ENCODE measurements at places on chromosomes 2 and 18. TPM values are rescaled to one million over a fixed set of nuclear protein-coding genes. Genes with fewer than 3 reads are reported as not detected.

GRCh38 chr2:53202063-53202462 lies 565.5 kb upstream of the CHAC2 start:
- DNase-seq = peak; percentile 20

GRCh38 chr2:105272176-105272575 lies 30.6 kb downstream of the GPR45 start:
- no peak for DNase-seq

DNA sequence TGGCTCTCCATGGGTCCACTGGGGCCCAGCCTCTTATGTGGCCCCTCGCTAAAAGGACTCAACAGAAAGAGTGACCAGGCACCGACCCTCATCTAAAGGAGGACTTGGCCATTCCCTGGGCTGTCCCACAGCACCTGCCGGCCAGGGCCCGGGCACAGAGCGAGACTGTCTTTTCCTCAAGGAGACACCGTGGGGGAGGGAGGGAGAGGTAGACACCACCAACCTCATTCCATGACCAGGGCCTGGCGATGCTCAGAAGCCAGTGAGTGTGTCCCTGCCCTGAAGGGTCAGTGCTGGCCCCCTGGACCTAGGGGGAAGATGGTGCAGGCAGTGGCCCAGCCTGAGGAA lies 39.8 kb upstream of the ALPP start:
- no peak for DNase-seq

DNA sequence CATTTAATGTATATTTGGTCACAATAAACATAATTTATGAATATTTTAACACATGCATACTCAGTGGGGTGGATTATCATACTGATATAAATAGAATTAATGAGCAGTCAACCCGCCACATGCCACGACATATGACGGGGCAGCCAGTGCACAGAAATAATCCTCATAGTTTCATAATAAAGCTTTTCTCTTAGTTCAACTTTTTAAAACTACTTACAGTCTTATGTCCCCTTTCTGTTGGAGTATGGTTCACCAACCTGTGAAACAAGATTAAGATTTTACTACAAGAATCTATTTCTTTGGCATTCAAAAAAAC lies 75.6 kb upstream of the ETAA1 start:
- no peak for DNase-seq

DNA sequence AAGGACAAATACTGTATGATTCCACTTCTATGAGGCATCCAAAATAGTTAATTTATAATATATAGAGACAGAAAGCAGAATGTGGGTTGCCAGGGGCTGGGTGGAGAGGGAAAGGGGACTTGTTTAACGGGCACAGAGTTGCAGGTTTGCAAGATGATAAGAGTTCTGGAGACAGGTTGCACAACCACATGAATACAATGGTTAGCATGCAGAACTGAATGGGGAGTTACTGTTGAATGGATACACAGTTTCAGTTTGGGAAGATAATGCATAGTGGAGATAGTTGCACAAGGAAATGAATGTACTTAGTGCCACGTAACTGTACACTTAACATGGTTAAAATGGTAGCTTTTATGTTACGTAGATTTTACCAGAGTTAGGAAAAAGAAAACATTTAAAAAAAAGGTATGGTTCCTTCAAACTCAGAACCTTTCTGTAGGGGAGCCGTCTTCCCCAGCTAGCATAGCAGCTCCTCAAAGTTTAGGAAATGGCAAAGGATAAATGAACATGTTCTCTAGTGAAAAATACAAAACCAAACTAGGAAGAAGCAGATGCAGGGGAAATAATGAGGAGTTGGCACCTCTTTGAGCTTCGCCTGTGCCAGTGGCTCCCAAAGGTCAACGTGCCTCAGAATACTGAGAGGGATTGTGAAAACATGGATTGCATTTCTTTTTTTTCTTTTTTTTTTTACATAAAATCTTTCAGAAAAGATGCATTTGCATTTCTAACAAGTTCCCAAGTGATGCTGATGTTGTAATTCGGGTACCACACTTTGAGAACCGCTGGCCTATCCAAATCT lies 95.2 kb downstream of the ZCCHC2 start:
- no peak for DNase-seq

DNA sequence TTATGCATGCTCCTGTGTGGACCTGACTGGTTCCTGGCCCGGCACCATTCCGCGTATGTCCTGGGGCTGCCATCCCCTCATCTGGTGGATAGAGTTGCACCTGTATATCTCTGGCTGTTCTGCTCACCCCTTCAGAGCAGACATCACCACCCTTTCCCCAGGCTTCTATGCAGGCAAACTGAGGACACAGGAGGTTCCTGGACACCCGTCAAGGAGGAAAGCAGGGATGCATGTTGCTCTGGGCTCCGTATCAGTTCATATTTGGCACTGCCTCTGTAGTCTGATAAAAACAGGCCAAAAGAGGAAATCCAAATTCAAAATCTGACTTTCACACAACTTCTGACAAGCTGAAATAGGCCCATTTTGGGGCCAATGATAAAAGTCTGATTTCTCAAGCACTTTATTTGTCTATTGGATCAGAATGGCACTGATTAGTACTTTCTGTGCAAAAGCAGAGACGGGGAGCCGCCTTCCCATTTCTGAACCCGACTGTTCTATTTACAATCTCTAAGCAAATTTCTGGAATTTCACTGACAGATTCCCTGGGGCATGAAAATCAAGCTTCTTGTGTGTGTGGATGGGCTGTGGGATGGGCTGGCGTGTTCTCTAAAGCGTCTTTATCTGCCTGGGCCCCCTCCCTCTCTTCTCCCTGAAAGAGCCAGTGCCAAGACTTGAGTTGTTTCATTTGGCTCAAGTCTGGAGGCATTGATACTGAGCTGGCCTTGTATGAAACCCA lies 96.9 kb downstream of the SETBP1 start:
- no peak for DNase-seq

DNA sequence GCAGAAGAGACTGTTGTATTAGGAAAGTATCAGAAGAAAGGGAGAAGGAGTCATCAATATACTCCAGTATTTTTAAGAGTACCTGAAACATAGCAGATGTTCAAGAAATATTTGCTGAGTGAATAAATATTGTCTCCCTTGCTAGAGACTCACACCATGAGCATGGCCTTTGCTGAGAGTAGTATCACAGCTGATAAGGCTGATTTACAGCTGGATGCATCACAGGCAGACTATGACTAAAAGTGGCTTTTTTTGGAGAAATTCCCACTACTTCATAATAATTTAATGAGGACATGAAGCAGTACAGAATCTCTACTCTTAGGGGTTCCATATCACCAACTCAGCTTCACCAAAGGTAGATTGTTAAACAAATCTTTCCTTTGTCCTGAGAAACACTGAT lies 373.3 kb downstream of the RBM43 start:
- peak; percentile 15 for DNase-seq

GRCh38 chr2:237073552-237073951 lies 12.1 kb upstream of the COPS8 start:
- DNase-seq = peak; percentile 59

DNA sequence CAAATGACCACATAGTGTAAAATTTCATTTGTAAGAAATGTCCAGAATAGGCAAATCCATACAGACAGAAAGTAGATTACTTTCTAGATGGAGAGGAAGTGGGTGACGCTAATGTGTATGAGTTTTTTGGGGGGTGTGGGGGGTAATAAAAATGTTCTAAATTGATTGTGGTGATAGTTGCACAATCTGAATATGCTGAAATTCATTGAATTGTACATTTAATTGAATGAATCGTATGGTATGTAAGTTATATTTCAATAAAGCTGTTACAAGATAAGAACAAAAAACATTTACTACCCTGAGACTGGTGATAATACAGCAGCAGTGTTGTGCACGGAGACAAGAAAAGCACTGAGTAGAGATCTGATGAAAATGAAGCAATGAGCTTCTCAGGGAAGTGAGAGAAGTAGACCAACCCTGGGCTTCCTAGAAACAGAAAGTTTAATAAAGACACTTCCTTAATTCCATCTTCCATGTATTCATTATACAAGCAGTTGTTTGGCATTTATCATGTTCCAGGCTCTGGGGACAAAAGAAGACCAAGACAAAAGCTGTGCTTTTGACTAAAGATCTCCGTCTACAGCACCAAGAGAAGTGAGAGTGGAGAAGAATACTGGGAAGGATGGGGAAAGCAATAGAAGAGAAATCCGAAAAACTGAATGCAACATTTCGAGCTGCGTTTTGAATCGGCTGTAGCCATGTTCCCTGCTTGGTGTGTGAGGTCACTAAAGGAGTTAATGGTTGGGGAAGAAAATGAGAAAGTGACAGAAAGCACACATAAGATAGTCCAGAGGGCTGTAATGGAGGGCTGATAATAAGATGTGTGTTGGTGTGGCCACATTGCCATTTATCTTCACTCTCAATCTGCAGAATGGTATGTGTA lies 1.8 kb upstream of the PDE11A start:
- DNase-seq = peak; percentile 34

GRCh38 chr2:22270341-22270740 lies 1114.6 kb upstream of the KLHL29 start:
- DNase-seq = no peak

- DNase-seq = no peak
Observed at GRCh38 chr2:45892425-45892745, 240.9 kb downstream of the PRKCE start.

- DNase-seq = peak; percentile 60
Observed at GRCh38 chr2:43217228-43218154, 8.9 kb downstream of the ZFP36L2 start.

GRCh38 chr2:20220806-20221554 lies 4.0 kb downstream of the SDC1 start:
- DNase-seq = no peak

DNA sequence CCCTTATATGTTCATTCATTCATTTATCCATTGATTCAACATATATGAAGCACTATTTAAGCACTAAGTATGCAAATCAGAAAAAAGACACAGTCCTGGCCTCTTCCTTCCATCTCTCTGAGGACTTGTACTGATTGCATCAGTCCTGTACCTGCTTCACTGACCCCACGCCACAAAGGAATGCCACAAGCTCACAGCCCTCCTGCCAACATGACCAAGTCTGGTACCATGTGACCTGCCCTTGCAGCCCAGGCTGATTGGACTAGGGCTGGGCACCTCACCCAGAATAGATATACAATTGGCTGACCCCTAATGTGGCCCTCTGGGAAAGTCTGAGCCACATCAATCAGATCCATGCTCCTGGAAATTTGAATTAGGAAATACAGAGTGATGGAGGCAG lies 196.6 kb downstream of the AGPS start:
- DNase-seq = no peak

DNA sequence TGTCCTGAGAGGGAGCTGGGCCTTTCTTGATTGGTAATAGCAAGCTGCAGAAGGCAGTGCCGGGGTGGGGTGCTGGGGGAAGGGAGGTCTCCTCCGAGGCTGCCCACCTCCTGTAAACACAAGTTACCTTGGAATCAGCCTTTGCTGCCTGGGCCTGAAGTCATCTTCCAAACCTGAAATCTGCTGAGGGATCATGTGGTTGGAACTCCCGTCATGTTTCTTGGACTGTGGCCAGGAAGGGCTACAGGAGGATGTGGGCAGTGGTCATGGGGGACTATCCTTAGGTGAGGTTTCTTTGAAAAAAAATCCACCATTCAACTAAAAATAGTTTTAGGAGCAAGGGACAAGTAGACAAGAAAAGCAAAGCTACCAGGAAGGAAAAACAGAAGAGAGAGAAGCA lies 74.2 kb downstream of the CDK15 start:
- peak; percentile 56 for DNase-seq

- DNase-seq = peak; percentile 67
Observed at GRCh38 chr18:33231474-33232317, 208.8 kb downstream of the CCDC178 start.

DNA sequence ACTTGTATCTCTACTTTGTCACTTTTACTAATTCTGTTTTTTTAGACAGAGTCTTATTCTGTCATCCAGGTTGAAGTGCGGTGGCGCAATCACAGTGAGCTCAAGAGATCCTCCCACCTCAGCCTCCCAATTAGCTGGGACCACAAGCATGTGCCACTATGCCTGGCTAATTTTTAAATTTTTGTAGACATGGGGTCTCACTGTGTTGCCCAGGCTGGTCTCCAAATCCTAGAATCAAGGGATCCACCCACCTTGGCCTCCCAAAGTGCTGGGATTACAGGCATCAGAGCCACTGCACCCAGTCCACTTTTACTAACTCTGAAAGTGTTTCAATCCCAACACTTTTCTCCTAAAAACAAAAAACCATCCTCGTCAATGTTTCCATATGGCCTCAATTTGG lies 94.9 kb downstream of the MALT1 start:
- no peak for DNase-seq

- peak; percentile 31 for DNase-seq
Observed at GRCh38 chr18:34039201-34039600, 185.5 kb downstream of the NOL4 start.

GRCh38 chr18:63054901-63055584 lies 264.5 kb downstream of the BCL2 start:
- no peak for DNase-seq

DNA sequence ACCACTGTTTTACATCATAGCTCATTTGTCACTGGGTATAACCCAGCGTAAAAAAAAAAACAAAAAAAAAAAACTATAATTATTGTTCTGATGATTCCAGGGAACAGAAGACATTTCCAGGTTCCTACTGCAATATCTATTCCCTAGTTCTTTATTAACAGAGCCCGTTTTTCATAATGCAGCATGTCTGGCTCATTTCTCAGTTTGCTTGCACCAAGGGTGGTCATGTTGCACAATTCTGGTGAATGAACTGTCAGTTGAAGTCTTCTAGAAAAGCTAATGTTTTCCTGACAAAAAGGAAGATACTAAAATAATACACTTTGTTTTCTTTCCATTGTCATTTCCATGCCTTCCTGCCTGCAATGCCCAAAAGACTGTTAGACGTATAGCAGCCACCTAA lies 180.1 kb downstream of the RDH14 start:
- DNase-seq = no peak

GRCh38 chr2:36808386-36809068 lies 112.0 kb downstream of the VIT start:
- no peak for DNase-seq

- no peak for DNase-seq
Observed at GRCh38 chr2:42249284-42249683, 80.1 kb downstream of the EML4 start.

DNA sequence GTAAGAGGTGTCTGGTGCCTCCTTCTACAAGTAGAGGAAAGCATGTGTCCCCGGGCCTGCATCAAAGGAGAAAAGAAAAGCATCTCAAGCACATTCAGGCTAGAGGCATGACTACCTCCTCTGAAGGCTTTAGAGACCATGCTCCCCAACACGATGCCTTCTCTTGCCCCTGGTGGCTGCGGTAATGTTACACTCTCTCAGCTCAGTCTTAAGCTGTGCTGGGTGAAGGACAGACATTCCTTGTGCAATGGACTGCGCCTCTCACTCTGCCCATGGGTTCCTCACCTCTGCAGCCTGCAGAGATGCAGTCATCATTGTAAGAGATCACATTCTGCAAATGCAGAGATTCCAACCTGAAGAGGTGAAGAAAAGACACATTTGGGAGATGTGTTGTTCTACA lies 148.2 kb upstream of the HNRNPA3 start:
- DNase-seq = no peak

Gene GLI2
- 4.2 TPM for total RNA-seq

Gene REG1A
- not detected for total RNA-seq

Gene TUBB8B
- not detected for total RNA-seq

Gene SCYGR4
- not detected for total RNA-seq

Gene SCN7A
- not detected for total RNA-seq

Gene VWC2L
- not detected for total RNA-seq

Gene MOB4
- total RNA-seq = 49.8 TPM

Gene LIMS4
- total RNA-seq = 0.24 TPM

Gene CHRNA1
- not detected for total RNA-seq

Gene NAT8
- not detected for total RNA-seq

Gene LYPD1
- 153 TPM for total RNA-seq

Gene ANKRD29
- 3.9 TPM for total RNA-seq

Gene DOCK10
- total RNA-seq = 37.2 TPM
